ENCODE measurements at places on chromosomes 4 and X.

DNA sequence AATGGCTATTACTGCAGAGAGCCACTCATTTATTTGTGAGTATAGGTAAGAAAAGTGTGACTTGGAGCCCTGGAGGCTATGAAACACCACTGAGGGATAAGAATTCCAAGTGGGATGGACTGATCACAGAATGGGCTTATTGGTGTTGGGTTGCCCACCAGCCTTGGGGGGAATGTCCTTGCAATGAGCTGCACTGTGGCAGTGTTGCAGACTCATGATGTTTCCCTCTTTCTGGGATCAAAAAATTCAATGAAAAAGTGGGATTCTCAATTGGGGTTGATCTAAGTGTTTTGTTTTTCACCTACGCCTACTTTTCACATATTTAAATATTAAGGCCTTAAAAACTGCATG is 1024.5 kb upstream of the PCDH10 start:
- DNase-seq = no peak

- DNase-seq = no peak
Measured at GRCh38 chr4:3115637-3116270, 41.3 kb downstream of the HTT start.

GRCh38 chr4:67207941-67208441 is 337.3 kb downstream of the CENPC start:
- DNase-seq = no peak

- no peak for DNase-seq
Measured at GRCh38 chr4:11623726-11624037, 195.0 kb upstream of the HS3ST1 start.

DNA sequence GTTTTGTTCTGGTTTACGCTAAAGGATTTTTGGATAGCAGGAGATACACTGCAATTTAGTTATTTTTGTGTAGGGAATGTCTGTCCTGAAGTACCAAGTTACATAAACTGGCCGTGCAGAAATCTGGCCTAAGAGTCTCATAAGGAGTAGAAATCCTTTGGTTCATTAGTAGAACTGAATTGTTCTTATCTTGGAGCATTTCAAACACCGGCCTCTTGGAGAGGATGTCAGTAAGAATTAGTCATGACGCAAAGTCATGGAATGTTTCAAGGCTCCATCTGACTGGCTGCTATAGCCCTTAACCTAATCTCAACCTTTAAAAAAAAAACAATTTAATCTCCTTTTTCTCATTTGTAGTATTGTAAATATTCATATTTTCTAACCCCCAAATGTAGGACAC is 15.2 kb downstream of the PDLIM3 start:
- DNase-seq = no peak

DNA sequence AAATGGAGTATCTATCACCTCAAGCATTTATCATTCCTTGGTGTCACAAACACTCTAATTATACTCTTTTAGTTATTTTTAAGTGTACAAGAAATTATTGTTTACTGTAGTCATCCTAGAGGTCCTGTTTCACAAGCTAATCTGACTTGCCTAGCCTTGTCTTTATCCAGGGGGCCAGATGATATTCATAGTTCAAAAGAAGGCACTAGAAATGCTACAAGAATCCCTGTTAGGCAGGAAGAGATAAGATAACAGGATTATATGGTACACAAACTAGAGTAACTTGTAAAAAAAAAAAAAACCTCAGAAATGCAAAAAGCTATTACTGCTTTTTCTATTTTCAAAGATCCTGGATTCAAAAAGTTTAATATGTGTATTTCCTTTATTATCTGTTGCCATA is 95.8 kb downstream of the MBNL3 start:
- no peak for DNase-seq

- no peak for DNase-seq
Measured at GRCh38 chr4:122297694-122298093, 81.1 kb upstream of the ADAD1 start.

DNA sequence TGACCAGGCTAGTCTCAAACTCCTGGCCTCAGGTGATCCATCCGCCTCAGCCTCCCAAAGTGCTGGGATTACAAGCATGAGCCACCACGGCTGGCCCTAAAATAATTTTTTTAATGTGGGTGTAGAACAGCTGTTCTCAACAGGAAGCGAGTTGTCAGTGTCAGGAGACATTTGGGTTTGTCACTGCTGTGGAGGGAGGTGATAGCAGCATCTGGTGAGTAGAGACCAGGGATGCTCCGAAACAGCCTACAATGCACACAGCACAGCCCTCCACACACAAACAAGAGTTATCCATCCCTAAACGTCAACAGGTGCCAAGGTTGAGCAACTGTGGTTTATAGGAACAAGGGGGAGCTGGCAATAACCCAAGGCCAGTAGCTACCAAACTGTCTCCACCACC is 243.4 kb upstream of the STS start:
- DNase-seq = no peak

DNA sequence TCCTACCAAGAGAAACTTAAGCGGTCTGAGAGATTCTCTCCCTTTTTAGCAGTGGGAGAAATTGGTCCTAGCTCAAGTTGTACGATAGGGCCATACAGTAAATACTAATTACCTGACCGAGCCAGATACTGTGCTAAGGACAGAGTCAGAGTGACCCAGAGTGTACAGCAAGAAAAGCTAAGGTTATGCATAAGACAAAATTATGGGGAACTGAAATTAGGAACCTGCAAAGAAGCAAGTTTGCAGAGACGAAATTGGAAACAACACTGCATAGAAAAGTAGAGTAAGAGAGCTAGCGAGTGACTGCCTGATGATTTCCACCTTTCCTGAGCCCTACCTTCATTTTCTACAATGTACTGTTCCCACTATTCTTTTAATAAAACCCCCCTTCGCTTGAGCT is 278.1 kb downstream of the NKX6-1 start:
- DNase-seq = no peak

- DNase-seq = no peak
Measured at GRCh38 chr4:8442596-8443358, 2.2 kb downstream of the TRMT44 start.

GRCh38 chr4:183437452-183437851 is 7.0 kb upstream of the CDKN2AIP start:
- DNase-seq = no peak

DNA sequence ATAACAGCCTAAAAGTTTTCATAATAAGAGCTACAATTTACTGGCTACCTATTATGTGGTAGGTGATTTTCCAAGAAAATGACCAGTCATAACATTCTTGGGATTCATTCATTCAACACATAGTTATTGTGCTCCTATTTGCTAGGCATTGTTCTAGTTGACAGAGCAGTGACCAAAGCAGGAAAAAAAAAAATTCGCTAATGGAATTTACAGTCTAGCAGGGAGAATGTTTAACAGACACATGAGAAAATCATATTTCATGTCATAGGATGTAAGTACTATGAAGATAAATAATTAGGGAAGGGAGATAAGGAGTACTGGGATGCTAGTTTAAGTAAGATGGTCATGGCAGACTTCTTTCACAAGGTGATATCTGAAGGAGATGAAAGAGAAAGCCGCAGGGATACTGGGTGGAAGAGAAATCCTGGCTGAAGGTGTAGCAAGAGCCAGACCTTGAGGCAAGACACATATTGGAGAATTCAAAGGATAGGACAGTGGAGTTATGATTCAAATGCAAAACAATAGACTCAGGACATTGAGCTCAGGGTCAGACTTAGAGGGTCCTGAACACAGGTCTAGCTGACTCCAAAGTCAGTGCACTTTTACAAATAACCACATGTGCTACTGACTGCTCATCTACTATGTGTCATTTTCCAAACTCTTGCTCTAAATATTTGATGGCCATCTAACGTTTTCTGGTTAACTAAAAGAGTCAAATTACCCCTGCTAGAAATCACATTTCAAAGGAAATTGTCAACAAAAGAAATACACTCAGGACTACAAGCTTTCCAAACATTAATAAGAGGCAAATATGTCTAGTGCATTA is 20.4 kb downstream of the SPCS3 start:
- DNase-seq = no peak

- no peak for DNase-seq
Measured at GRCh38 chr4:158459085-158459820, 62.4 kb upstream of the RXFP1 start.

DNA sequence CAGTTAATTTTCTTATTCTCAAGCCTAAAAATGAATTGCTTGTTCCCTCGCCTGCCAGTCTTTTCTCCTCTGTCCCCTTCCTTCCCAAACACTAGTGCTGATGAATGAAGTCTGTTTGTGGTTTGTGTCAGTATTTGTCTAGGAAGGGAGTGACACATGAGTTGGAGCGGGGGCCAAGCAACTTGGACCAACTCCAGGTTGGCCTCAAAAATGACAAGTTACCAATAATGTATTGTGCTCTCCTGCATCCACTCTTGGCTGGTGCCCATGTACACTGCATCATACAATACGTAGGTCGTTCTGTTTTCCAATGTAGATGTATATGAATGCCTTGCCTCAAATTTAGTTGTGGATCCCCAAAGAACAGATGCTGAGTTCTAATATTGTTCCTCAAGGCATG is 223.0 kb upstream of the GPC4 start:
- DNase-seq = no peak

- no peak for DNase-seq
Measured at GRCh38 chr4:83905952-83906351, 370.0 kb downstream of the GPAT3 start.

GRCh38 chrX:134004084-134004483 is 18.7 kb upstream of the GPC3 start:
- no peak for DNase-seq

DNA sequence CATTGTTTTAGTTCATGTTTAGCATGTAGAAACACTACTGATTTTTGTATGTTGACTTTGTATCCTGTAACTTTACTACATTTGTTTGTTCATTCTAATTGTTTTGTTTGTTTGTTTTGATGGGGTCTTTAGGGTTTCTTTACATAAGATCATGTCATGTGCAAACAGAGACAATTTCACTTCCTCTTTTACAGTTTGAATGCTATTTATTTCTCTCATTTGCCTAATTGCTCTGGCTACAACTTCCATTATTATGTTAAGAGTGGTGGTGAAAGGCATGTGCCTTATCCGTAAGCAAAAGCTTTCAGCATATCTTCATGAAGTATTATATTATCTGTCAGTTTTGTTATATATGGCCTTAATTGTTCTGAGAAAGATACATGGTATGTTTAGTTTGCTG is 571.1 kb downstream of the PCDH7 start:
- DNase-seq = no peak
